ENCODE measurements at places on chromosomes 11 and 22.

DNA sequence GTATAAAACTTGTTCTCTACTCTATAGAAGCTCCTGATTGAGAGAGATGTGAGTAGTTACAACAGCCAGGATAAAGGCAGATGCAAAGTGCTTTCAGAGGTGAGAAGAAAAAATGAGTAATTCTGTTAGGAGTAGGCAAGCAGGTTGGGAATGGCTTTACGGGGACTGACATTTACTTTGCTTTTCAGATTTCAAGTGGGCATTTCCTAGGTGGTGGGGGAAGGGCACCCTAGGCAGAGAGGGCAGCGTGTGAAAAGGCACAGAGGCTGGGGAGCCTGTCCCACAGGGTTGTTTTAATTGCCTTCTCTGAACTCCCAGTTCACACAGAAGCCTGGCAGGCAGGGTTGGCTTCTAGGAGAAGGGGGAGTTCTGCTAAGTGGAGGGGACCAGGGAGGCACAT lies 106.5 kb downstream of the NAV2 start:
- DNase-seq: no peak

GRCh38 chr11:33867561-33867960 lies 24.3 kb downstream of the LMO2 start:
- DNase-seq: no peak

DNA sequence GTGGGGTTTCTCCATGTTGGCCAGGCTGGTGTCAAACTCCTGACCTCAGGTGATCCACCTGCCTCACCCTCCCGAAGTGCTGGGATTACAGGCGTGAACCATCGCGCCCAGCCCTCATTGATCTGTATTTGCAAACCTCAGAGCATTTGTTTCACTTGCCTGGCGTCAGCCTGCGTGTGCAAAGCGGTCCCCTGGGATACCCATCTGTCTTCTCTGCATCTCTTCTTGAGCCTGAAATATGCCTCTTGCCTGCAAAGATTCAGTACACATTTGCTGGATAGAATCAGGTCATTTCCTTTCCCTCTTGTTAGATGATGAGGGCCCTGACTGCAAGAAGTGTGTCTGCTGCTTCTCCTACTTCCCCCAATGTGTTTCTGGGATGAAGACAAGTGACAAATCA lies 1291.0 kb downstream of the TBC1D22A start:
- DNase-seq: no peak

- no peak for DNase-seq
Measured at GRCh38 chr11:114242032-114242431, 54.2 kb upstream of the NNMT start.

GRCh38 chr11:64265176-64266160 lies 14.1 kb downstream of the PLCB3 start:
- no peak for DNase-seq

Measured in AG09319 (cell line).